Upper lobe of left lung (tissue), 6 donors: ENCODE measurements at places on chromosomes 16 and 17. TPM values are rescaled to one million over a fixed set of nuclear protein-coding genes. Genes with fewer than 3 reads are reported as not detected.

GRCh38 chr17:42660692-42661345, 1.7 kb downstream of the TUBG2 start:
- H3K36me3 ChIP-seq, result peaks cover 22% of the 10 kb centered on the region
- no peak overlapping the region for H3K4me3 ChIP-seq
- no peak overlapping the region for H3K27ac ChIP-seq

- H3K36me3 ChIP-seq, result no peaks in the 10 kb centered on the region
- H3K27ac ChIP-seq, result no peak overlapping the region
- H3K27me3 ChIP-seq, result peaks cover 20% of the 10 kb centered on the region
- no peak overlapping the region for H3K4me3 ChIP-seq
- H3K4me1 ChIP-seq, result peaks cover 11% of the 10 kb centered on the region
- no peak for DNase-seq
Measured at GRCh38 chr17:81347437-81347836, 47.8 kb upstream of the BAHCC1 start.

- H3K27me3 ChIP-seq, result peaks cover 12% of the 10 kb centered on the region
- no peak for DNase-seq
- peaks cover 39% of the 10 kb centered on the region for H3K4me1 ChIP-seq
- H3K36me3 ChIP-seq, result no peaks in the 10 kb centered on the region
- H3K4me3 ChIP-seq, result no peak overlapping the region
- peak overlapping the region; percentile 36 for H3K27ac ChIP-seq
Measured at GRCh38 chr17:4786516-4786915, 352 bp upstream of the VMO1 start.

DNA sequence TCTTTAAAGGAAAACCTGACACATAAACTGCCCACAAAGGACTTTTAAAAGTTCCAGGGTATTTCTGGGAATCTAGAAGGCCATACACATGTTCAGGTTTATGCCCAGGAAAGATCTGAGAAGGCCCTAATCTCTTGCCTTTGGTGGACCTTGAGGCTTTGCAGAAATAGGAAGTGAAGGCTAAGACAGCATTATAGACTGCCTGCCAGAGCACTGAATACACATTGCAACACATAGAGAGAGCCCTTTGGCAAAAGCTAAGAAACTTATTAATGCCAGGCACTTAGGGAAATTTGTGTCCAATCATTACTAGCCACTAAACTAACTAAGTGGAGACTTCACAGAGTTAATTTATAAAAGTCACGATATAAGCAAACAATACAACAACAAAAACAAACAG, 70.4 kb downstream of the MMD start:
- peaks cover 7% of the 10 kb centered on the region for H3K4me1 ChIP-seq
- H3K27ac ChIP-seq, result no peak overlapping the region
- H3K27me3 ChIP-seq, result no peaks in the 10 kb centered on the region
- DNase-seq, result no peak

DNA sequence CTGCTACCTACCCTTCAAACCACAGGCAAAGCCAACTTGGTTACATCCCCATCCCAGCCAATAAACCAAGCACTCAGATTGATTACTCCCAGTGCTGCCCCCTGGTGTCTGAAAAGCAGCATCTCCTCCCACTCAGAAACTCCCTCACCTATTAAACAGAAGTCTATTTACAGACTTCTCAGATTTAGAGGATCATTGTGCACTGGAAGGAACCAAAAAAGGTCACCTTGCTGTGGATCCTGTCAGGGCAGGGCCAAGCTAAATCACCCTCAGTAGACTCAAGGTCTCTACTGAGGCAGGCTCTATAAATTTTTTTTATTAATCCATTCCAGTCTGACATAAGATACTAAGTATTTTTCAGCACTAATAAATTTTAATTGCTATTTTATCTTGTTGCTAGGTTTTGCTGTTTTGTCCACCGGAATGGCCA, 17.6 kb downstream of the HIGD1B start:
- H3K27ac ChIP-seq, result no peak overlapping the region
- no peak for DNase-seq

GRCh38 chr16:68377221-68377620, 66.4 kb downstream of the PRMT7 start:
- no peaks in the 10 kb centered on the region for H3K27me3 ChIP-seq
- H3K4me3 ChIP-seq, result no peak overlapping the region

- H3K4me3 ChIP-seq, result no peak overlapping the region
- no peaks in the 10 kb centered on the region for H3K36me3 ChIP-seq
- no peak overlapping the region for H3K27ac ChIP-seq
- no peaks in the 10 kb centered on the region for H3K27me3 ChIP-seq
Measured at GRCh38 chr17:31459716-31460115, 68.2 kb downstream of the RAB11FIP4 start.

- no peaks in the 10 kb centered on the region for H3K4me1 ChIP-seq
- no peak overlapping the region for H3K27ac ChIP-seq
- DNase-seq, result peak; percentile 74
- H3K4me3 ChIP-seq, result no peak overlapping the region
- H3K27me3 ChIP-seq, result no peaks in the 10 kb centered on the region
- H3K36me3 ChIP-seq, result peaks cover 55% of the 10 kb centered on the region
Measured at GRCh38 chr16:57021757-57022156, 32.4 kb downstream of the NLRC5 start.

- peak overlapping the region; percentile 90 for H3K27ac ChIP-seq
- DNase-seq, result no peak
- H3K36me3 ChIP-seq, result peaks cover 18% of the 10 kb centered on the region
- H3K27me3 ChIP-seq, result no peaks in the 10 kb centered on the region
Measured at GRCh38 chr17:16381496-16381820, 567 bp downstream of the UBB start.

DNA sequence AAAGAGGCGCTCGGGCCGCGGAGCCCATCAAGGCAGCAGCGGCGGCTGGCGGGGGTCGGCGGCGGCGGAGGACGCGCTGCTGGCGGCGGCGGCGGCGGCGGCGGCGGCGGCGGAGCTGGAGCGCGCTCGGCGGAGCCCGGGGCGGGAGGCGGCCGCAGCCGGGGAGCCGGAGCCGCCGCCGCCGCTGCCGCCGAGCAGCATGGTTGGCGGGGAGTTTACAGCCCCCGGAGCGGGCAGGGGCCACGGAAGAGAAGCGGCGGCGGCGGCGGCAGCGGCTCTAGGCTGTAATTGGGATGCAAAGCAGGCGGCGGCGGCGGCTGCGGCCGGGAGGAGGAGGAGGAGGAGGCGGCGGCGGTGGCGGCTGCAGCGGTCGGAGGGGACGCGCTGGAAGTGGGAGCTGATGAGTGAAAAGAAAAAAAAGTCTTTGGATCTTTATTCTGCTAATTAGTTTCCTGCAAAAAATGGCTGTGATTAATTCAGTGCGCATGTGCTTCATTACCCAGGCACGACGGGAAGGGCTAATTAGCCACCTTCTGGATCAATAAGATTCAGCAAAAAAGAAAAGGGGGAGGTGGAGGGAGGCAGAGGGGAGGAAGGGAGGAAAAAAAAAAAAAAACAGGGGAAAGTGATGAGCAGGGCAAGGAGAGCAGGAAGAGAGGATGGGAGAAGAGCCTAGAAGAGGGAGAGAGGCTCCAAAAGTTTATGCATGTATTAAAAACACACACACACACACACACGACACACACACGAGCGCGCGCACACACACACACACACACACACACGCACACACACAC, 10.9 kb upstream of the ZFHX3 start:
- H3K36me3 ChIP-seq, result no peaks in the 10 kb centered on the region
- H3K27ac ChIP-seq, result peak overlapping the region; percentile 95
- peak overlapping the region; percentile 87 for H3K4me3 ChIP-seq
- no peak for DNase-seq

DNA sequence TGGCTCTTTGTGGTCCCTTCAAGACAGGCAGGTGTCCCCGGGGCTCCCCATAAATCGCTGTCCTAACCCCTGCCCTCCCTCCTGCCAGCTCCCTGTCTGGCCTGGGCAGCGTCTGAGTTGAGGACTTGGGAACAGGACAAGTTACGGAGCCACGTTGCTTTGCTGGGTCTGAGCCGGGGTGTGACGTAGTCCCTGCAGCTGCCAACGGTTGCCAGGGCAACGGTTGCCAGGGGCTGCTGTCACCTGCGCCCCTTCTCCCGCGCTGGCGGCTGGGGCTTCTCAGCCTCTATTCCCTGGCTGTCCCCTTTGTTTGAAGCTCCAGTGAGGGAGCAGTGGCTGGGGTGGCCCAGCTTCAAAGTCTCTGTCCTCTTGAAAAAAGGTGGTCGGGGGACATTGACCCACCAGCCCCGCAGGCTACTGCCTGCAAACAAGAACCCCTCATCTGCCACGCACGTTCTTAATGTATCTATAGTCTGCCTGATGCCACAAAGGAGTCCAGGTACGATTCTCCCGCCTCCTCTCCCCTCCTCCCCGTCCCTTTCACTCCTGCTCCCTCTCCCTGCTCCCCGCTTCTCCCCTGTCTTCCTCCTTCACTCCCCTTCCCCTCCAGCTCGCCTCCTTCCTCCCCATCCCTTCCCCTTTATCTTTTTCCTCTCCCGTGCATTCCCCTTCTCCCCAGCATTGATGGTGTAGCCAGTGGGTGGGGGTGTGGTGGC, 10.9 kb downstream of the ADGRG1 start:
- peaks cover 71% of the 10 kb centered on the region for H3K4me1 ChIP-seq
- no peak overlapping the region for H3K4me3 ChIP-seq
- H3K36me3 ChIP-seq, result no peaks in the 10 kb centered on the region

DNA sequence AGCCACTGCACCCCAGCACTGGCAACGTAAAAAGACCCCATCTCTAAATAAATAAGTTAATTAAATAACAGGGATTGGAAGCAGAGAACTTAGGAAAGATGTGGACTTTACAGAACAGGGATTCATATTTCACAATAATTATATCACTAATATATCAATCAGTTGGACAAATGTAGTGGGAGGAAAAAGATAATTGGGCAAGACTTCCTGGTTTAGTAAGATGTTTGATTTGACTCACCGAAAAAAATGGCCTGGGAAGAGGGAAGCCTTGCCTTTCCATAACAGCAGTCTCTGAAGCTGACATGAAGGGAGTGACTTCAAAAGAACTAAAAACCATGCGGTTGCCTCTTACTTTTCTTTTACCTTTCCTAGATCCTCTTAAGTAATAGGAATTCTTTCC, 15.2 kb upstream of the C17orf78 start:
- peaks cover 35% of the 10 kb centered on the region for H3K4me1 ChIP-seq
- H3K4me3 ChIP-seq, result no peak overlapping the region
- no peaks in the 10 kb centered on the region for H3K36me3 ChIP-seq
- peak overlapping the region; percentile 84 for H3K27ac ChIP-seq
- no peaks in the 10 kb centered on the region for H3K27me3 ChIP-seq
- no peak for DNase-seq

DNA sequence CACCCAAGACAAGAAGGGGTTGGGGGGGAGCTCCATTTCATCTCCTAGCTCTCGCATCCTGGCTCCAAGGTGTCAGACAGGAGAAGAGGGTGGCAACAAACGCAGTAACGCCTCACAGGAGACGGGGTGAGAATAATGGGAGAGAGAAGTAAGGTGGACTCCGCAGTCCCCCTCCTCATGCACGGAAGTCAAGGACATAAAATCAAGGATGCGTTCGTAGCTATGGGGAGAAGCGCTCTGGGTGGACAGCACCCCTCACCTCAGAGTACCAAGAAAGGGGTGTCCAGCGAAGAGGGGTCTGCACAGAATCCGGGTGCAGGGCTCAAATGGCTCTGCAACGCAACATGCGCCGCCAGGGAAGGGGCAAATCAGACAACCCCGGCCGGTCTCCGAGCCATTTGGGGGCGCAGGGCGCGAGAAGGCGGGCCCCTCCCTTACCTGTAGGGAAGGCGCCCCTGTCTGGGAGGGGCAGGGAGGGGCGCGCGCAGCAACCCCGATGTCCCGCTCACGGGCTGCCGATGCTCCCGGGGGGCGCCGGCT, 555 bp downstream of the HDAC5 start:
- H3K4me3 ChIP-seq, result peak overlapping the region; percentile 97
- H3K27me3 ChIP-seq, result no peaks in the 10 kb centered on the region
- no peak for DNase-seq
- peaks cover 34% of the 10 kb centered on the region for H3K4me1 ChIP-seq
- peak overlapping the region; percentile 94 for H3K27ac ChIP-seq

- DNase-seq, result peak; percentile 97
- H3K27ac ChIP-seq, result peak within 1 kb of the TSS; percentile 90
- H3K36me3 ChIP-seq, result no peaks in the 10 kb centered on the region
- peak within 1 kb of the TSS; percentile 93 for H3K4me3 ChIP-seq
- no peaks in the 10 kb centered on the region for H3K27me3 ChIP-seq
- peaks cover 25% of the 10 kb centered on the region for H3K4me1 ChIP-seq
Measured at GRCh38 chr16:1492923-1493745, at the start of gene TELO2. TSS of gene TELO2 (plus strand) at chr16:1493360. CDS start at chr16:1494282, 922 bp downstream.

DNA sequence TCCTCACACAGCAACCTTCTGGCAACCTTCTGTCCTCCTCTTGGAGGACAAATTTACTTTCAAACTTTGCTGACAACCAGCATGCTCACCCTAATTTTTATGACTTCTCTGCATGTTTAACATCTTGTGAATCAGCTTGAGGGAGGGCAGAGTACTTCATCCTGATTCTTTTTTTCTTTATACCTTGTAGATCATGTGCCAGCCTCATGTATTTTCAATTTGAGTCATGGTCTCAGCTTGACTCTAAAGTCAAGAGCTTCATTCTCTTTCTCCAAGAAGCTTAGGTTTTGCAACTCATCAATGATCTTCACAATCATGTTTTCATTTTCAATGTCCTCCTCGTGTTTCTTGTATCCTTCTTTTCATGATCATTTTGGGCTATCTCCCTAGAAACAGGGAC, 3.6 kb upstream of the KRTAP9-7 start:
- H3K27me3 ChIP-seq, result no peaks in the 10 kb centered on the region
- no peak for DNase-seq
- H3K36me3 ChIP-seq, result no peaks in the 10 kb centered on the region
- H3K27ac ChIP-seq, result no peak overlapping the region
- no peak overlapping the region for H3K4me3 ChIP-seq
- H3K4me1 ChIP-seq, result no peaks in the 10 kb centered on the region

GNGT2 gene
- total RNA-seq, result 10.9 TPM

IL32 gene
- total RNA-seq, result 31.4 TPM

ST6GALNAC1 gene
- 20.4 TPM for total RNA-seq

ASPA gene
- total RNA-seq, result 1.7 TPM

PPP1R27 gene
- total RNA-seq, result not detected

NR1D1 gene
- total RNA-seq, result 24.7 TPM
